ENCODE measurements at places on chromosomes 5 and 9. TPM values are rescaled to one million over a fixed set of nuclear protein-coding genes. Genes with fewer than 3 reads are reported as not detected.

The SOHLH1 gene
- not detected for total RNA-seq

The FOXD4L6 gene
- total RNA-seq: not detected

The FCN2 gene
- total RNA-seq: not detected

The HAVCR1 gene
- not detected for total RNA-seq

The SPINK4 gene
- total RNA-seq: not detected

The TCERG1 gene
- total RNA-seq: 36.4 TPM

The KIF4B gene
- total RNA-seq: not detected

The SLCO4C1 gene
- total RNA-seq: 29.5 TPM
